ENCODE measurements at places on chromosomes 7 and 10. TPM values are rescaled to one million over a fixed set of nuclear protein-coding genes. Genes with fewer than 3 reads are reported as not detected.

GRCh38 chr10:46018453-46019176 lies 11.8 kb downstream of the NCOA4 start:
- DNase-seq, result no peak

- DNase-seq, result no peak
Observed at GRCh38 chr10:413662-414071, 275.8 kb downstream of the DIP2C start.

DNA sequence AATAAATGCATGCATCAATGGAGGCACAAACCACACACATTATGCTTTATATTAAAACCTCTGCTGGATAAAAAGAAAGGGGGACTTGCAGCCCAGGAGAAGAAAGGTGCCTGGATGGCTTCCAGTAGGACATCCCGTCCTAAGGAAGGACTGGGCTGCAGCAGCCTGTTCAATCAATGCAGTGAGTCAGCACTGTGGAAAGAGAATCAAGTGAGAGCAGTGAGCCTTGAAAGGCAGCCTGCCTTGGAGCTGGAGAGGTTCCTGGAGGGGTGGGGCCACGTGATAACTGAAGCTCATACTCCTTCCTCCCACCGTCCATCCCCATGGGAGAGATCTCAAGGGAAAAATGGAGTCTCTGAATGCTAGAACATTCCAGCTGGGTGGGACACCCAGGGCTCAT lies 501.2 kb downstream of the ADRA2A start:
- DNase-seq, result no peak

DNA sequence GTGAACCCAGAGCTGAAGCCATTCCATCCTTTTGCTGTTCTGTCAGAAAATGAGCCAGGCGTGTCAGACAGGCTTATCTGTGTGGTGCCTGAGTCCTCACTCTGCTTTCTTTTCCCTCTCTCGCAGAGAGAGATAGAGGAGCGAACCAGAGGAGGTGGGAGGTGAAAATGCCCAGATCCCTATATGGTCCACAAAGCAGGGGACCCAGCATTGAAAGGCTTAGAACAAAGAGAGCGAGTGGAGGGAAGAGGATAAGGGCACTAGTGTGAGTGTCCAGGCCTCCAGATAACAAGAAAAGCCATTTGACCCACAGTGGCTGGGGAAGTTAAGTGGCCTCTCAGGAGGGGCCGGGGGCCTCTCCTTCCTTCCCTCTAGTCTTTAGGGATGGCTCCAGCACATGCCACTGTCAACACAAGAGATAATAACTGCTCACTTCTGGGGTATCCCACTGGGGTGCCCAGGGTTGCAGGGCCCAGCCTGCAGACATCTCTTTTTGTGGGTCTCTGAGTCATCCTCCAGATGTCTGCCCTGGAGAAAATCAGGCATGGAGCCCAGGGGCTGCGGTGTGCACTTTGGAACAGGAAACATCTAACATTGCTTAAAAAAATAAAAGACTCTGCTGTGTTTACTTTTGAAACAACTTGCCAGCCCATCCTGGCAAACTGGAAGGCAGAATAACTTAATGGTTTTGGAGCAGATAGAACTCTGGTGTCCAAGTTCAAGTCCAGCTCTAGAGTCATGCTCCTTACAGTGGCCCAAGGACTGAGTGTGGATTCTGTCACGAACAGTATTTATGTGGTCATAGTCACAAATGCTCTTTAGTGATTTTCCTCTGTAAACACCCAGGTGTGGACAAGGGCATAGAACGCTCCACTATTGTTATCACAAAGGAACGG lies 189.5 kb downstream of the CXCL12 start:
- peak; percentile 57 for DNase-seq

DNA sequence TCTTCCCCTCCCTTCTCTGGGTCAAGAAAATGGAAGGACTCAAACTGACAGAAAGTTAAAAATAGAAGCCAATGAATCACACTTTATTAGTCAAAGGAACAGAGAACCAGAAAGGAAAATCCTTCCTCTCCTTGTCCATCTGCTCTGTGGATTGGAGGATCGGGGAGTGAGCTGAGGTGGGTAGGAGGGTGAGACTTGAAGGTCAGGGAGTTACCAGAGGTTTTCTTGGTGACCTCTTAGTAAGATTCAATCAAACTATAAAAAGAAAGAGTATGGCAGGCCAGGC lies 12.2 kb downstream of the TLX1 start:
- DNase-seq, result no peak

DNA sequence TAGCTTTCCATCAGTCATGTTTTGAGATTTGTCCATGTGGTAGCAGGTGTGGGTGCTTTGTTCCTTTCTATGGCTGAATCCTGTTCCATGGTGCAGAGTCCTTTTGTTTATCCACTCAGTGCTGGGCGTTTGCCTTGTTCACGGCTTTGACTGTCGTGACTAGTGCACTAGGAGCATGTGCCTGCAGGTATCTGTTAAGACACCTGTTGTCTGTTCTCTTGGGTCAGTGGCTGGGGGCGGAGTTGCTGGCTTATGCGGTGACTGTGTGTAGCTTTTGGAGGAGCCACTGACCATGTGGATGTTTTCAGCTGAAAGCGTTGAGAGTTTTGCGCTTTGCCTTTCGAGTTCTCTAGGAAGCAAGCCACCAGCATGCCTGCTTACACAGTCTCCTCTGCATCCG lies 573.1 kb upstream of the FOXK1 start:
- DNase-seq, result no peak

- peak; percentile 61 for DNase-seq
Observed at GRCh38 chr7:157309988-157310668, 26.7 kb upstream of the DNAJB6 start.

GRCh38 chr10:73959484-73960243 lies 38.3 kb upstream of the VCL start:
- no peak for DNase-seq

DNA sequence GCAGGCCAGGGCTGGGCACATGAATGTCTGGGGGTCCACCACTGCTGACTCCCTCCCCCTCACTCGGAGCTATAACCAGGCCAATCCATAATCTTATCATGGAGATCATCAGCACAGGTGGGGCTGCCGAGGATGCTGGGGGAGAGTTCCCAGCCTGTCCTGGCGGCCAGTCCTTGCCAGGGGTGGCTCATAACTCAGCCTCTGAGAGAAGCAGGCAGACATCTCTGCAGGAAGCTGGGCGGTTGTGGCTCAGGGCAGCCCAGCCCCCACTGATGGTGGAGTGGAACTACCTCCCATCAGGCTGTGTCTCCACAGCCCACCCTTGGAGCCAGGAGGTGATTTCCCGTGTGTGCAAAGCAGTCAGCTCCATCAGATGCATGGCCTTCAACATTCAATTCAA lies 109.4 kb upstream of the ZNF92 start:
- no peak for DNase-seq

DNA sequence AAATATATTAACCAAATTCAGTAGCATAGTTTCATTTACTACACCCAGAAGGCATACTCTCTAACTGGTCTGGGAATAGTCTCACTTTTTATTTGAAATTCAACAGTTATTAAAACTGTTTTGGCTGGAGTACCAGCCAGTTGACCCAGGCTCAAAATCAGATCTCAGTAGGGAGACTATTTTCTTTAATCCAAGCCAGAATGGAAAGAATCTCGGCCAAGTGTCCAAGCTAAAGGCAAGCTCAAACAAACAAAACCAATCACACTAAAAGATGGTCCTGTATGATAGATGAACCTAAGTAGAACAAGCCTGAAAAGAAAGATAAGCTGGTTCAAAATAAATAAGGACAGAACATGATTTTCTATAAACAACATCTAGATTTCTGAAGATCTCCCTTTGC lies 259.6 kb upstream of the POM121L12 start:
- DNase-seq, result no peak

- DNase-seq, result no peak
Observed at GRCh38 chr7:34622771-34623250, 35.2 kb upstream of the NPSR1 start.

GRCh38 chr10:132291826-132292225 lies 15.9 kb downstream of the STK32C start:
- DNase-seq, result no peak

The CPA2 gene
- not detected for total RNA-seq

The ITPRID1 gene
- total RNA-seq, result not detected

The ZSCAN25 gene
- total RNA-seq, result 12.9 TPM

The SP8 gene
- total RNA-seq, result not detected

The ADK gene
- total RNA-seq, result 35.5 TPM

The MRPS16 gene
- total RNA-seq, result 71.9 TPM

The PIK3AP1 gene
- 8.9 TPM for total RNA-seq

The SPDYE1 gene
- not detected for total RNA-seq

The VGF gene
- 17.5 TPM for total RNA-seq

Data from kidney epithelial cell (primary cell).